NCI-H1417 (cell line): ENCODE measurements at places on chromosomes 1 and 21.

GRCh38 chr1:199178646-199179045 is 539.8 kb downstream of the PTPRC start:
- no peak for DNase-seq

- DNase-seq, result peak; percentile 71
Measured at GRCh38 chr1:52368383-52369172, 2.6 kb upstream of the CC2D1B start.

DNA sequence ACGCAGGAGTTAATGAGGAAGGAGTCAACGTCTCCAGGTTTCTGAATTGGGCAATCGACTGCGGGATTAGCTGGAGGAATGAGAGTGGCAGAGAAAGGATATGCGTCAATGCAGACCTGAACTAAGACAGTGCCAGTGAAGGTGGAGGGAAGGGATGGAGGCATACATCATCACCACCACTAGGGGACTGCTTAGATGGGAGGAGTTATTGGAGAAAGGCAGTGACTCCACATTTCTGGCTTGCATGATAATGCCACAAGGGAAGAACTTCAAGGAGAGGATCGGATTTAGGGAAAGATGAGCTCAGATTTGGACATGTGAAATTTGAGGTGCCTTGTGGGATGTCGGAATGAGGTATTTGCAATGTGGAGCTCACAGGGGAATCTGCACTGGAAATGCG is 17.5 kb downstream of the VASH2 start:
- no peak for DNase-seq

GRCh38 chr1:87150143-87150542 is 178.5 kb upstream of the LMO4 start:
- DNase-seq, result no peak

- peak; percentile 39 for DNase-seq
Measured at GRCh38 chr1:53462769-53463501, 3.7 kb downstream of the DMRTB1 start.

DNA sequence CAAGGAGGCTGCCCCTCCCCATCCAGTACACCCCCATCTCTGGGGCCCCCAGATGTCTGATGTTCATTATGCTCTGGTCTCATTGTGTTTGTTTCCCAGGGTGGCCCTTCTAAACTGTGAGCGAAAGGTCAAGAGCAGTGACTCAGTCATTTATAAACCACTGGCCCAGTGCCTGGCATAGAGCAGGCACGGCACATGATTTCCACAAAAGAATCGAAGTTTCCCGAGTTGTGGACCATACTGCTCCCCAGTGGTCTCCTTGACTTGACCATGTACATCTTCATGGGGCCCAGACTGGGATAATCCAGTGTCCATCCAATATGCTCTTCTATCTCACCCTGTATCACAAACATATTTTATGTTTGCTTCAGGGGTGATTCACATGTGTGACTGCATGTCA is 153.3 kb downstream of the NR5A2 start:
- DNase-seq, result no peak

DNA sequence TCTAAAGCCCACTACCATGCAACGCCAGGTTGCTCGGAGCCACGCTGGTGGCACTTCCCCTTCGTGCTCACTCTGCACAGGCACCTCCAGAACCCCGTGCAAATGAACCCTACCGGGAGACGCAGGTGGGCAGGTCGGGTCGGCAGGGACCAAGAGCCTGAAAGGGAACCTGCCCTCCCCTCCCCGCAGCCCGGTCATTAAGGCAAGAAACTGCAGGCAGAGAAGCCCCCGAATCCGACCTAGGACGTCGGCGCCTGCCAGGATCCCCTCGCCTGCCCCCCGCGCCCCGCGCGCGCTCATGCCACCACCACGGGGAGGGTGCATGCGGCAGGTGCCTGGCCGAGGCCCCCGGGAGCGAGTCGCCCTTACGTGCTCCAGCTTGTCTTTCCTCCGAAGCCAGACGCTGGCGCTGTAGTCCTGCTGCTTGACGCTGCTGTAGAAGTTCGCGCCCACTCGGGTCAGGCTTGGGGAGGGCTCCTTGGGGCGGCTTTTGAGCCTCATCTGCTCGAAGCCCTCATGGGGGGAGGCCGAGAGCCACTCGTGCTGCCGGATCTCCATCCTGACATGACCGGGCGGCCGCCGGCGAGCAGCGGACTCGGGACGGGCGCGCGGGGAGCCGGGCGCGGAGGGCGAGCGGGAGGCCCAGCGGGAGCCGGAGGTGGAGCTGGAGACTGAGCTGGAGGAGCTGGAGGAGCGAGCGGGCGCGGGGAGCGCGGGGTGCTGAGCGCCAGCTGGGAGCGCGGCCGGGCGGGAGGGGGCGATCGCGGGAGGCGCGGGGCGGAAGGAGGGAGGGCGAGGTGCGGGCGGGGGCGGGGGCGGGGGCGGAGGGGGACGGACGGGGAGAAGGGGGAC is 552 bp downstream of the PLD5 start:
- DNase-seq, result peak; percentile 14

DNA sequence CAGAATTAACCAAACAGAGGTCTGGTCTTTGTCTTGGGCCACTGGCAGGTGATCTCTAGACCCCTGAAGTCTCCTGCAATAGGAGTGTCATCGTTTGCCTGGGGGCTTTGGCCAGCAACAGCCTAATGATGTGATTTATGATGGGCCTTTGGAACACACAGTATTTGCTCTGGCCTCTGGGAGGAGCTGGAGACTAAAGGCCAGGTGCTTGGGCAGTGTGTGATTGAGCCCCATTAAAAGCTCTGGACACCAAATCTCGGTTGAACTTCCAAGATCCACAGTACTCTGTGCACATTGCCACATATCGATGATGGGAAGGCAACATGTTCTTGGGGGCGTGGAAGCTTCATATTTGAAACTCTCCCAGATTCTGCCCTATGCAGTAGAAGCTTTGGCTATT is 32.0 kb upstream of the TLR5 start:
- no peak for DNase-seq

- DNase-seq, result no peak
Measured at GRCh38 chr1:112234710-112235109, 161.3 kb upstream of the CTTNBP2NL start.

DNA sequence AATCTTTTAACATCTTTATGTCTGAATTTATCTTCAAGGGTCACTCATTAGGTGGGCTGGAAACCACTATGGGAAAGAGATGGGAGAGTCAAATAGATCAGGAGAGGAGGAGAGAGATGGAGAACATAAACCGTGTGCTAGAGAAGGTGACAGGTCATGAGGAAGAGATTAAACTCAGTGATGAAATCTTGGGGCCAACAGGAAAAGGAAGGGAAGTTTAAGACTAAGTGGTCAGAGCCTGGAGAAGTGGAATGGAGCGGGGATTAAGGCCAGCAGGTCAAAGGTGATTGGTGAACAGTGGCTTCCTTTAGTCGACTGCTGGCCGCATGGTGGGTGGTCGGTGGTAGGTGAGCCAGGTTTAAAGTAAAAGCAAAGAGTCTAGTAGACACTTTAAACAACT is 169.3 kb upstream of the IVNS1ABP start:
- DNase-seq, result no peak

GRCh38 chr1:175449306-175449705 is 256.7 kb upstream of the KIAA0040 start:
- DNase-seq, result no peak

DNA sequence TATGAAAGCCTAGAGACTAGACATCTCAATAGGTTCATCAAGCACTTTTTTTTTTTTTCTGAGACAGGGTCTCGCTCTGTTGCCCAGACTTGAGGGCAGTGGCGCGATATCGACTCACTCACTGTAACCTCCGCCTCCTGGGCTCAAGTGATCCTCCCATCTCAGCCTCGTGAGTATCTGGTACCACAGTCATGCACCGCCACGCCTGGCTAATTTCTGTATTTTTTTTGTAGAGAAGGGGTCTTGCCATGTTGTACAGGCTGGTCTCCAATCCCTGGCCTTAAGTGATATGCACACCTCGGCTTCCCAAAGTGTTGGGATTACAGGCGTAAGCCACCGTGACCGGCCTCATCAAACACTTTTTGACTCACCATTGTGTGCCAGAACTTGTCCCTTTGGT is 613 bp upstream of the GPATCH4 start:
- DNase-seq, result no peak
